ENCODE measurements at places on chromosomes 4 and X.

GRCh38 chrX:68945603-68946228 is 116.9 kb downstream of the EFNB1 start:
- no peaks in the 10 kb centered on the region for H3K36me3 ChIP-seq
- DNase-seq, result no peak

- no peaks in the 10 kb centered on the region for H3K4me1 ChIP-seq
- no peak for DNase-seq
- no peak overlapping the region for H3K27ac ChIP-seq
- no peaks in the 10 kb centered on the region for H3K36me3 ChIP-seq
Measured at GRCh38 chr4:22897520-22898108, 204.9 kb downstream of the GBA3 start.

- H3K4me3 ChIP-seq, result no peak overlapping the region
- H3K27ac ChIP-seq, result no peak overlapping the region
- H3K36me3 ChIP-seq, result no peaks in the 10 kb centered on the region
Measured at GRCh38 chr4:54473798-54474197, 184.0 kb upstream of the KIT start.

GRCh38 chrX:118513120-118513898 is 17.7 kb downstream of the DOCK11 start:
- DNase-seq, result no peak
- no peak overlapping the region for H3K27ac ChIP-seq
- no peaks in the 10 kb centered on the region for H3K27me3 ChIP-seq
- H3K4me1 ChIP-seq, result no peaks in the 10 kb centered on the region
- no peak overlapping the region for H3K4me3 ChIP-seq
- H3K36me3 ChIP-seq, result no peaks in the 10 kb centered on the region

GRCh38 chr4:118727360-118727759 is 42.2 kb downstream of the METTL14 start:
- H3K27ac ChIP-seq, result no peak overlapping the region
- DNase-seq, result no peak
- H3K4me3 ChIP-seq, result no peak overlapping the region
- no peaks in the 10 kb centered on the region for H3K4me1 ChIP-seq

- H3K27me3 ChIP-seq, result no peaks in the 10 kb centered on the region
- no peaks in the 10 kb centered on the region for H3K4me1 ChIP-seq
- H3K27ac ChIP-seq, result no peak overlapping the region
- peaks cover 7% of the 10 kb centered on the region for H3K36me3 ChIP-seq
- no peak overlapping the region for H3K4me3 ChIP-seq
Measured at GRCh38 chr4:183299464-183299863, 20.6 kb downstream of the CLDN22 start.

GRCh38 chrX:30713061-30713525 is 59.9 kb downstream of the GK start:
- H3K4me3 ChIP-seq, result no peak overlapping the region

DNA sequence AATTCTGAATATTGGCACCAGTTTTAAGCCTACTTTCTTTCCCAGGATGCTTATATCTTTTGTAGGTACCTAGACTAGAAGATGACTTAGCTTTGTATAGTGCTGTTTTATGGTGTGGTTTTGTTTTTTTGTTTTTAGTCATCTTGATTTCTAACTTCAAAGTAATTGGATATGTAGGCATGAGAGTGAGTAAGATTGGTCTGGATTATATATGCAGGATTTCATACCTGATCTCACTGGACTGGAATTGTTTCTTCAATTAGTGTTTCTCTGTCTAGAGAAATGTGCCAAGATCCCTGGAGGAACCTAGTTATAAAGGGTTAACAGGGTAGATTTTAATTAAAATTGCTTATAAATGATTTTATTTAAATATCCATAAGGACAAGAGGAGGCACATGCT is 23.1 kb downstream of the NAP1L5 start:
- no peaks in the 10 kb centered on the region for H3K27me3 ChIP-seq
- peaks cover 13% of the 10 kb centered on the region for H3K36me3 ChIP-seq
- H3K4me3 ChIP-seq, result no peak overlapping the region
- no peak for DNase-seq
- H3K4me1 ChIP-seq, result no peaks in the 10 kb centered on the region
- H3K27ac ChIP-seq, result no peak overlapping the region

GRCh38 chrX:20263474-20263873 is 3.2 kb downstream of the RPS6KA3 start:
- H3K27me3 ChIP-seq, result peaks cover 24% of the 10 kb centered on the region
- no peak for DNase-seq
- no peak overlapping the region for H3K4me3 ChIP-seq
- no peaks in the 10 kb centered on the region for H3K36me3 ChIP-seq

GRCh38 chr4:110854021-110854678 is 231.3 kb upstream of the PITX2 start:
- H3K27ac ChIP-seq, result no peak overlapping the region
- H3K36me3 ChIP-seq, result no peaks in the 10 kb centered on the region
- no peak for DNase-seq
- no peak overlapping the region for H3K4me3 ChIP-seq
- H3K27me3 ChIP-seq, result no peaks in the 10 kb centered on the region

GRCh38 chr4:11860996-11861395 is 432.3 kb upstream of the HS3ST1 start:
- H3K27me3 ChIP-seq, result no peaks in the 10 kb centered on the region
- H3K4me1 ChIP-seq, result no peaks in the 10 kb centered on the region
- DNase-seq, result no peak
- no peaks in the 10 kb centered on the region for H3K36me3 ChIP-seq

- peak overlapping the region; percentile 42 for H3K4me3 ChIP-seq
- H3K4me1 ChIP-seq, result peaks cover 48% of the 10 kb centered on the region
- peaks cover 8% of the 10 kb centered on the region for H3K36me3 ChIP-seq
- no peak for DNase-seq
Measured at GRCh38 chr4:680551-680927, 6.2 kb downstream of the MYL5 start.

DNA sequence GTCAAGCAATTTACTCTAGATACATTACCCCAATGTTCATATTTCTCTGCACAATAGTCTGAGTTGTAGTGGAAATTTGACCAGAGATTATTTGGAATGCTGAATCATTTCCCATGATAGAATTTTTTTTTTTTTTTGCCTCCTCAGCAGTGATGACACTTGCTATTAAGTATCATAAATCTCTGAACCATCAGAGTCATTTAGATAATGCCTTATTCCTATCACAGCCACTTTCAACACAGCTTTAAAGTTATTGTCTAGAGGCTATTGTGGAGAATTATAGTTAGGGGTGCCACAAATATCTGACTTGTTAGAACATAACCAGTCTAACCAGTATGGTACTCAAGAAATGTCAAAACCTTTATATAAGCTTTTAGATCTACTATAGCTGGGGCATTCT is 79.8 kb downstream of the LCORL start:
- DNase-seq, result no peak
- no peaks in the 10 kb centered on the region for H3K4me1 ChIP-seq
- H3K27ac ChIP-seq, result no peak overlapping the region

- H3K36me3 ChIP-seq, result no peaks in the 10 kb centered on the region
- no peaks in the 10 kb centered on the region for H3K27me3 ChIP-seq
- H3K27ac ChIP-seq, result no peak overlapping the region
- no peak overlapping the region for H3K4me3 ChIP-seq
- no peaks in the 10 kb centered on the region for H3K4me1 ChIP-seq
- DNase-seq, result no peak
Measured at GRCh38 chr4:182133033-182133432, 110.2 kb upstream of the TENM3 start.

GRCh38 chrX:33808636-33809035 is 323.5 kb downstream of the FAM47A start:
- no peaks in the 10 kb centered on the region for H3K36me3 ChIP-seq
- no peaks in the 10 kb centered on the region for H3K27me3 ChIP-seq
- H3K4me3 ChIP-seq, result no peak overlapping the region
- H3K27ac ChIP-seq, result no peak overlapping the region
- DNase-seq, result no peak

DNA sequence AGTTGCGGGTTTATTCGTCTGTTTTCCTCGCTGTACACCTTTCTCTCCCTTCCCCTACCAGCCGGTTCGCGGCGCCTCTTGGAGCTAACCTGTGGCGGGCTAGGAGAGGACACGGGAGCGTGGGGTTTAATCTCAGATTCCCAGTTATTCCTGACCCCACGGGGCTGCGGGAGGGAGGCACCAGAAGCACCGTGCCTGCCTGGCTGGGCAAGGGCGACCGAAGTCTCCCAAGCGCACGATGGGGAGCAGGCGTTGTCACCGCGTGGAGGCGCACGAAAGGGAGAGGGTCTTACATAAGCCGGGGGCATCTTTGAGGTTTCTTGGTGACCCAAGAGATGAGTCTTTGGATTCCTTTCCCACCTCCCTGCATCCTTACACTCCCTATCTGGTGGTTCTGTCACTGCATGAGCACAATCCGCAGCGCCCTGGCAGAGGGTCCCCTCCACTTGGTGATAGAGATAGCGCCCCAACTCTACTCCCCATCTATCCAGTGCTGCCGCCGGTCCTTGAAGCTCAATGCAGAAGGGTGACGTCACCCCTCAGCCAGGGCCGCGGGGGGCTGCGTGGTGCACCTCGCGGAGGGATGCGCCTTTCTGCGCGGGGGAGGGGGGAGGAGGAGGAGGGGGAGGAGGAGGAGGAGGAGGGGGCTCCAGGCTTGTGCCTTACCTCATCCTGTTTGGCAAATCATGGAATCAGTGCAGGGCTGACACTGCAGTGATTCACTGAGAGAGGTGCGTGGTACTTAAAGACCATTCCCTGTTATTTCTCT is 793 bp downstream of the TSPAN7 start:
- H3K4me1 ChIP-seq, result peaks cover 4% of the 10 kb centered on the region
- peak overlapping the region; percentile 75 for H3K4me3 ChIP-seq
- DNase-seq, result no peak
- no peaks in the 10 kb centered on the region for H3K36me3 ChIP-seq

- H3K27me3 ChIP-seq, result peaks cover 2% of the 10 kb centered on the region
- H3K4me1 ChIP-seq, result peaks cover 17% of the 10 kb centered on the region
- no peak overlapping the region for H3K27ac ChIP-seq
- no peaks in the 10 kb centered on the region for H3K36me3 ChIP-seq
Measured at GRCh38 chr4:139732991-139733570, 67.5 kb downstream of the MGST2 start.

- no peak overlapping the region for H3K4me3 ChIP-seq
- no peak for DNase-seq
- H3K4me1 ChIP-seq, result no peaks in the 10 kb centered on the region
- H3K27ac ChIP-seq, result no peak overlapping the region
- no peaks in the 10 kb centered on the region for H3K36me3 ChIP-seq
Measured at GRCh38 chr4:92241094-92241493, 62.7 kb upstream of the GRID2 start.

GRCh38 chr4:109275066-109275745 is 27.3 kb downstream of the COL25A1 start:
- no peaks in the 10 kb centered on the region for H3K4me1 ChIP-seq
- no peaks in the 10 kb centered on the region for H3K27me3 ChIP-seq
- no peaks in the 10 kb centered on the region for H3K36me3 ChIP-seq

GRCh38 chr4:76582074-76582816 is 147.2 kb downstream of the SHROOM3 start:
- no peaks in the 10 kb centered on the region for H3K27me3 ChIP-seq
- H3K4me3 ChIP-seq, result no peak overlapping the region

DNA sequence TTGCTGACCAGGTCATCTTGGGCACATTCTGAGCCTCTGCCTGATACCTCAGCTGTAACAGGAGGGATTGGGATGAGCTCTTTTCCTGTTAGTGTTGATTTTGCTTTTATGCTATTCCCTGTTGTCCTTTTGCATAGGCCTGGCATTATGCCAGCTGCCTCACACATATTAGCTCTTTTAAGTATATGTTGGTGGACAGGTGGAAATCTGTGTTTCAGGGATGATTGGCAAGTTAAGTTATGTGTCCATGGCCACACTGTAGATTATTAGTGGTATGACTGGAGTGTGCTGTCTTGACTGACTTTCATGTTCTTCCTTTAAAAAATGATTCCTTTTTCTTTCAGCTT is 28.9 kb downstream of the NSD2 start:
- no peak overlapping the region for H3K27ac ChIP-seq
- DNase-seq, result no peak
- H3K4me3 ChIP-seq, result no peak overlapping the region
- peaks cover 10% of the 10 kb centered on the region for H3K4me1 ChIP-seq
- no peaks in the 10 kb centered on the region for H3K27me3 ChIP-seq

- H3K27me3 ChIP-seq, result peaks cover 7% of the 10 kb centered on the region
- H3K27ac ChIP-seq, result no peak overlapping the region
- no peak for DNase-seq
- no peaks in the 10 kb centered on the region for H3K36me3 ChIP-seq
Measured at GRCh38 chrX:51395480-51395809, 62.8 kb downstream of the NUDT10 start.

DNA sequence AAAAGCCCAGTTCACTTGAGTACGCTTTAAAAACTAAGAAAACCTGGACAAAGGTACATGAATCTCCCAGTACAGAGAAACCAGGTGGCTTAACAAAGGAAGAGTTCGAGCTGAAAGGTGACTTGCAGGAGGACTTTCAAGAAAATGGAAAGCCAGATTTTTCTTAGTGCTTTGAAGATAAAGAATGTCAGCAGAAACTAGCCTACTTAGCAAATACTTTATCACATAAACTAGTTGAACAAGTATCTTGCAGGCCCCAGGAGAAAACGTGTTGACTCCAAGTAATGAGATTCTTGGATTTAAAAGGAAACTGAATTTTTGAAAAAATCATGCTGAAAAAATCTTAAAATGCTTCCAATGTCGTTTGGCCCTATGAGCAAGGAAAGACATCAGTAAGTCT is 26.4 kb downstream of the CDKN2AIP start:
- H3K27me3 ChIP-seq, result no peaks in the 10 kb centered on the region
- H3K36me3 ChIP-seq, result no peaks in the 10 kb centered on the region
- H3K4me1 ChIP-seq, result no peaks in the 10 kb centered on the region
- DNase-seq, result no peak
- H3K27ac ChIP-seq, result no peak overlapping the region

GRCh38 chrX:46961574-46962283 is 49.5 kb downstream of the JADE3 start:
- no peaks in the 10 kb centered on the region for H3K36me3 ChIP-seq
- H3K4me3 ChIP-seq, result no peak overlapping the region
- peaks cover 7% of the 10 kb centered on the region for H3K27me3 ChIP-seq
- H3K27ac ChIP-seq, result no peak overlapping the region
- peak; percentile 65 for DNase-seq

DNA sequence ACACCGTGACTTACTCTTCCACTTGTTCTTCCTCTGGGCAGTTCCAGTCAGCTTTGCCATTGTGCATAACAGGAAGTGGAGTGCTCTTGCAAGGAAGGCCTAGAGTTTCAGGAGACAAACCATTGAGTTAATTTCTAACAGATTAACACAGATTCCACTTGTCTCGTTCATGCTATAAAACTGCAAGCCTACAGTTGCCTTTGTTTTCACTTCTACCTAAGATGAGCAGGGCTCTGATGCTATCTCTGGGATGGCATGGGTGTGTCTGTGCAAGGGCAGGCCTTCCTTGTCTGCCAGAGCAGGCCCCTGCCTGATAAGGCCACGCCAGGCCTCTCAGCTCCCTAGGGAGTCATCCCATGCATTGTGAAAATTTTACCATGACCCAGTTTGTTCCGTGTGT is 67.7 kb upstream of the PGRMC2 start:
- no peak overlapping the region for H3K4me3 ChIP-seq
- H3K4me1 ChIP-seq, result no peaks in the 10 kb centered on the region
- DNase-seq, result no peak
- no peaks in the 10 kb centered on the region for H3K27me3 ChIP-seq
- H3K36me3 ChIP-seq, result no peaks in the 10 kb centered on the region
